ENCODE measurements at places on chromosomes 1 and 21.

- no peak for DNase-seq
These were observed 3.0 kb upstream of the MACO1 start for GRCh38 chr1:25427696-25428095.

DNA sequence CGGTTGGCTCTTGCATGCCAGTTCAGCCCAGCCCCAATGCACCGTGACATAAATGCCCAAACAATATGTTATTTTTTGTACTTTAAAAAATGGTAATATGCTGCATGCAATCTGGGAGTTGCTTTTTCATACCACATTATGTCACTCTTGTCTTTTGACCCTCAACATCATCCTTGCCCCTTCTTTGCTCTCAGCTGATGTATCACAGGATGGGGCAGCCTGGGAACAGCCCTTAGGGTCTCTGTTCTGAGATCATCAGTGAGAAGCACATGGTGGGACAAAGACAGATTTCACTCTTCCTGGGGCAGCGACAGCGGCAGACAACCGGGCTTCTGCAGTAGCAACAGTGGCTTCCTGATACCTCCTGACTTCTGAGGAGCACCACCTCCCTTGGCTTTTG lies 79.5 kb downstream of the SETD4 start:
- DNase-seq: no peak

- no peak for DNase-seq
These were observed 24.8 kb downstream of the SYT14 start for GRCh38 chr1:209962856-209963255.

- no peak for DNase-seq
These were observed 219.9 kb downstream of the TRABD2B start for GRCh38 chr1:47777322-47777721.

GRCh38 chr1:176950736-176951324 lies 213.7 kb downstream of the ASTN1 start:
- no peak for DNase-seq

DNA sequence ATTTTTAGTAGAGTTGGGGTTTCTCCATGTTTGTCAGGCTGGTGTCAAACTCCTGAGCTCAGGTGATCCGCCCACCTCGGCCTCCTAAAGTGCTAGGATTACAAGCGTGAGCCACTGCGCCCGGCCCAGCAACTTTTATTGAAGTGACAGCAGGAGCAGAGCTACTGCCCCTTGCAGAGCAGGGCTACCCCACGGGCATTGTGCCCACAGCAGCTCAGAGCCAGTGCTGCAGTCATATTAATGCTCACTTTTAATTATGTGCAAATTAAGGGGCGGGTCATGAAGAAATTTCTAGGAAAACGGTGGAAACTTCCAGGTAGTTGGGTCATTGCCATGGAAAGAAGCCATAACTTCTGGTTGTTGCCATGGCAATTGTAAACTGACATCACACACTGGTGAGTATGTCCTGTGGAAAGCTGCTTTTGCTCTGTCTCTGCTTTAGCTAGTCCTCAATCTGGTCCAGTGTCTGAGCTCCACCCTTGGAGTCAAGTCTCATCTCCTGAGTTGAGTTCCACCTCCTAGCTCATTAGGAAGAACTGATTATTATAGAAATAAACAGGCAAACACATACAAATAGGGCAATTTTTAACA lies 127.3 kb upstream of the ADGRL4 start:
- DNase-seq: no peak

DNA sequence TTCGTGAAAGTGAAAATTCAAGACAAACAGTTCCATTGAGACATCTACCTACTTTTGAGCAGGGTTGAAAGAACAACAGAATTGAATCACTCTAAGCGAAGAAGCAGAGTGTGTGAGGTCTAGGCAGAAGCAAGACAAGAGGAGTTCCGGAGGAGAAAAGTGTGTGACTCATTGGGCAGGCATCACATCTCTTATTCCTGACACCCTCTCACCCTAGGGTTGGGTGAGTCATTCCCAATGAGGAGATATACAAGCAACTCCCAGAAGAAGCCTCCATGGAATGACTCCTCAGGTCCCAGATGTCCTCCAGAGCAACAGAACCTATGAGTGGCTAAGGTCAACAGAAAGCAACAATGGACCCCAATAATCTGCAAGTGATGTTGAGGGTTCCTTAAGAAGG lies 138.1 kb downstream of the TPR start:
- no peak for DNase-seq

DNA sequence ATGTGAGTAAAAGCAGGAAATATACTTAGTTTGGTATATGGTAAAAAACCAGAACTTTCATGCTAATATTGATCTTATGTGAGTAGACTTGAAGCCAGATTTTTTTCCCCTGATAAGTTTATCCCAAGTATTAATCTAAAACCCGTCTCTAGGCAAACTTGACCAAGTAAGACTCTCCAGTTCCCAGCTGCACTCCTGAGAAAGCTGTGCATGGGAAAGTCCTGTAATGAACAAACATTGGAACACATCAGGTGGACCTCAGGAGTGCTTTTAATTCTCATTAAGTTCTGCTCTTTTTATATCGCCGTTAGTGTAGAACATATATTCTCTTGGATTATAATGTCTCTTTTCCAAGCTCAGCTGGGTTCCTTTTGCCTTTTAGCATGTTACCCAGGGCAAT lies 105.0 kb downstream of the CD247 start:
- DNase-seq: no peak

DNA sequence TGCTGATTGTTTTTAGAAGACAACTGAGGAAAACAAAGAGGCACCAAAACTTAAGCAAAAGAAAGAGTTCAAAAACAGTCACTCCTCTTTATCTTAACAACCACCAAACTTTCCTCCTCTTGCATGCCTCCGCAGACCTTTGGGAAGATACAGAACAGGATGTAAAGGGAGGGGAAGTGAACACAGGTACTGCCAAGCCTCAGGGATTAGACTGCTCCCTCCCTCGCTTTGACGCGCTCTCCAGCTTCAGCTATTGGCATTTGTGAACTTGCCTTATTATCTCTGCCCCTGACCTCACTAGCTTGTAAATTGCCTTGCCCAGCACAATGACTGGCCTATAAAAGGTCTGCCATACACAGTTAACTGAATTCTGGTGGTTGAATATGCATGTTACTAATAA lies 4.8 kb upstream of the SRP9 start:
- no peak for DNase-seq

DNA sequence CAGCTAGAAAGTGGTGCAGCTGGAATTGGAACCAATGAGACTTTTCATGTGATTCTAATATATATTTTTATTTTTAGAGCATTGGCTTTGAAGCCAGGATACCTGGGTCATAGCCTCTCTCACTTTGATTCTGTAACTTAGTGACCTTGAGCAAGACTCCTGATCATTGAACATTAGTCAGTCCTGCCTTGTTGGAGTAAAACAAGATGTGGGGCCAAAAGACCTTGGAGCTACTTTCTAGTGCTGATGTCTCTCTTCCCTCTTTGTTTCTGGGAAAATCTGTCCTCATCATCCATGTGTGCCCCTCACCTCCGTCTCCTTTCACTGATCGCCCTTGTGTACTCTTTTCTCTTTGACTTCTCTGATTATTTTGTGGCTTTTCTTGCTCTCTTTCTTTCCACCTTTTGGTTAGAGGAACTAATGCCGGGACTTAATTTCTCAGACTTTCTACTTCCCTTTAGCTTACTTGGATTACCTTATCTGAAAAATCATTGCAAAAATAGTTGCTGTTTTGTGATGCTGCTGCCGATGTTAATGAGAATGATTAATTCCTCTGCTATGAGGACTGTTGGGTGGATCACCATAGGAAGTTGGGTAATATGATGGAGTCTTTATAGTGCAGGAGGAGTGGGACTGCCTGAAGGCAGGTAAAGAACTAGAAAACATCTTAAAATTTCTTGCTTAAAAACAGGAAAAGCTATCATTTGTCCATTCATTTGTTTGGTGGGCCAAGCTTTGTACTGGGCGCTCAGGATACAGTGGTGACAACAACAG lies 72.0 kb downstream of the NOS1AP start:
- no peak for DNase-seq

DNA sequence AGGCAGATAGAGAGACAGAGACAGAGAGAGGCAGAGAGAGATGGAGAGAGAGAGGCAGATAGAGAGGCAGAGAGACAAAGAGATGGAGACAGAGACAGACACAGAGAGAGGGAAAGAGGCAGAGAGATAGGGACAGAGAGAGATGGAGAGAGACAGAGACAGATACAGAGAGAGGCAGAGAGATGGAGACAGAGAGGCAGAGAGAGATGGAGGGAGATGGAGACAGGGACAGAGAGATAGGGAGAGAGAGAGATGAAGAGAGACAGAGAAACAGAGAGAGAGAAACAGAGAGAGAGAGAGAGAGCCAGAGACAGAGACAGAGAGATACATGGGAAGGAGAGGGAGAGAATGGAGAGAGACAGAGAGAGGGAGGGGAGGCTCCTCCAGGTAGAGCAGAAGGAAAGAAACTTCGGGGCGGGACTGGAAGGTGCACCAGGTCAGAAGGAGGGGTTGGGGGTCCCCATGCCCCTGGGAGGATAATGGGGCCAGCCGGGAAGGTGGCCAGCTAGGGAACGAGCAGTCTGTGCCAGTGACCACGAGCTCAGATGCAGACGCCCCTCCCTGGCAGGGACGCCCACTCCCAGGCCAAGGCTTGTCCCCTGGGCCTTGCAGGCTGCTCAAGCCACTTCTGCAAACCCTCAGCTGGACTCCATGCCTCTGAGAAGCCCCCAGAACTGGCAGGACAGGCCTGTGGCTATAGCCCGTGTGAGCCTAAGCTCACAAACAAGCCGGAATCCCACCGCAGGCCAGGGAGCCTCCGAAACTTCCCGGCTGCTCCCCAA lies 3.3 kb downstream of the FNDC10 start:
- no peak for DNase-seq

DNA sequence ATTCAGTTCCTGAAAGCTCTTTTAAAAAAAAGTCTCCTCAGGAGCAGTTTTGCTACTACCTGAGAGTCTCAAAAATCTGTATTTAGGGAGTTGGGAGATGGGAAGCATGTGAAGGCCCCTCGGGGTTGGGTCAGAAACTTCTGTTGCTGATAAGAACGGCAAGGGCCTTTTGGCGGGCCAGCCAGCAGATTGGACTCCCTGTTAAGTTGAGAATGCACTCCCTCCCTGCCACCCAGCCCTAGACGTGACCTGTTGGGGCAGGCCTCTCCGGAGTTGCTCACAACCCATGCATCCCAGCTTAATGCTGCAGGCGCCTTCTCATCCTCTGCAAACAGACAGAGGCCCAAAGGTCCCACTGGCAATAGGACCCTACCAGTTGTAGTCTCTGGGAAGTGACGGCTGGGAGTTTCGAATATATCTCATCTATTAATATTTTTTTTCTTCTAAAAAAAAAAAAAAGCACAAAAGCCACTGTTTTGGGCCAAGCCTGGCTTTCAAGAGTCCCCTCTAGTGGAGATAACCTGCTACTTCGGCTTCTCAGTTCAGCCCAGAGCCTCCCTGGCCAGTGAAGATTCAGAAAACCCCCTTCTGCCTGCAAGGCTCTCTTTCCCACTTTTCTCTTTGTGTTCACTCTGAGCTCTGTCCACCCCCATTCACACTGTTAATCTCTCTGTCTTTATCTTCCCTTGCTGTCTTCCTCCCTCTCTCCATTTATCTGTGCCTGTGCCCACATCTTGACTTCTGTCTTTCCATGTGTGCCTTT lies 5.3 kb downstream of the PLXNA2 start:
- DNase-seq: peak; percentile 25

- DNase-seq: no peak
These were observed 618 bp upstream of the SERTAD4 start for GRCh38 chr1:210231846-210232510.

DNA sequence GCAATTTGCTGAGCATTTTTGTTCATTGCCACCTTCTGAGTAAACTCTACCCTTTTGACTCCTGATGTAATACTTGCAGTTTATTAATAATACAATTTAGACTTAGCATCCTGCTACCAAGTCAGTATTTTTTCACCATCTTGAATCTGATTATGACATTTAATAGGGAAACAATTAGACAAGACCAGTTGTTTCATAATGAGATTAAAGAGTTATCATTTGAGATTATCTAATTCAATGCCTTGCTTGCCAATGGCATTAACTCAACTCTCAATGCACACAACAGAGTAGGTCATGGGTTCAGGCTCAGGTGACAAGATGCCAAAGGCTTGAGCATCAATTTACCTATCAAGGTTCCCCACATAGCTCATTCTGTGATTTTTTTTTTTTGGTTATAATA lies 488.4 kb downstream of the DISC1 start:
- DNase-seq: no peak

DNA sequence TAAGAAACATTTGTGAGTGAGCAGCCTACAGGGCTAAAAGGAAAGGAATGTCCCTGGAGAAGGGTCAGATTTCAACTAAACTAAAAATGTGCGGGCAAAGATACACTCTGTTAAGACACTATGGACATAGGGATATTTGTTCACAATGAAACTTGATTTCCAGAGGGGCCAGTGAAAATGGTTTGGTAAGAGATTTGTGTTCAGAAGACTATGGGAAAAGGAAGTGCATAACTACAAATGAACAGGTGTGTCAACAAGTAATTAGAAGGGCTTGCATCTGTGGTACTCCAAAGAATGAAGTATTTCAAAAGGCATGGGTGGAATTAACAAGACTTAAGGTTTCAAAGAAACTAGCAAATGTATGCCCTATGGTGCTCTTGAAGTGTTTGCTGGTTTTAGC lies 60.4 kb downstream of the NME7 start:
- peak; percentile 31 for DNase-seq

DNA sequence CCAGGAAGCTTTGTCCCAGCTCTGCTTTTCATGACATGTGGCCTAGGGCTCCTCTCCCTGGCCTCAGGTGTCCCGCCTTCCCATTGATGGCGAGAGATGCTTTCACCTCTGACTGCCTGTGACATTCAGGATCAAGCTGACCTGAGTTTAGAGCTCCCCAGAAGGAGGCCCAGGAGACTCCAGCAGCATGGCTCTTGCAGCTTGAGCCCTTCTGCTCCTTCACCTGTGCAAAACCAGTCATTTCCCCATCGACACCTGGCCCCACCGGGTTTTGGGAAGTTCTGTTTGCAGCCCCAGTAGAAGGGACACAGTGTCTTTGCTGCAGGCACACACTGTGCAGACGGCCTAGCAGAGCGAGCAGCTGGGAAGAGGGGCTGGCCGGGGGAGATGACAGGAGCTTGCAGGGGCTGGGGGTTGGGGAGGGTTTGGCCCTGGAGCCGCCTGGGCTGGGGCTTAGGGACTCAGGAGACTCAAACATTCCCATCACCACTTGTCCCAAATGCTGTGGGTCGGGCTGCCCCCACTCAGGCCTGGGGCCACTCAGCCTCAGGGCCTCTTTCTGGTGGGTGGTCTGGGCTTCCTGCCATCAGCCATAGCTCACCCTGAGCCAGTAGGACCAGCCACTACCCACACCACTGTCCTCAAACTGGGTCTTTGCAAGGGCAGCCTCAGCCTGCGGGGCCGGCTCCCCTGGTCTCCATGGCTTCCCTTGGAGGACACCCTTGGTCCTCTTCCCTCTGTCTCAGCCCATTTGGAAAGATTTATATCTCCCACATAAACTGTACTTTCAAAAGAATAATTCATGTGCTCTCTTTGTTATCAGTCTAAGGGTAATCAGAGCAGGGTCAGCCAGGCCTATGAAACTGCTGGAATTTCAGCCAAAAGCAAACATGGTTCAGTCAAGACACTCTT lies 3.8 kb upstream of the EDN2 start:
- DNase-seq: no peak

DNA sequence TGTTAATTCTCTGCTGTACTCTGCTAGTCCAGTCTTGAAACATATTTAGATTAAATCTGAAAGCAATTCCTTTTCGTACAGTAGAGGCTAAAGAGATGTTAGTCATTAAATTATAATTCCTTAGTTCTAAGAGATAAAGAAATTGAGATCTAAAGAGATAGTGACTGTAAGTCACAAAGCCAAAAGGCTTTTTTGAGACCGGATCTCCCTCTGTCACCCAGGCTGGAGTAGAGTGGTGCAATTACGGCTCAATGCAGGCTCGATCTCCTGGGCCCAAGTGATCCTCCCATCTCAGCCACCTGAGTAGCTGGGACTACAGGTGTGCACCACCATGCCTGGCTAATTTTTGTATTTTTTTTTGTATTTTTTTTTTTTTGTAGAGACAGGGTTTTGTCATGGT lies 64.7 kb downstream of the TPR start:
- no peak for DNase-seq

Measured in NCI-H774 (cell line).